ENCODE measurements at places on chromosomes 12 and 14.

- DNase-seq, result no peak
Measured at GRCh38 chr12:107444771-107445170, 240.8 kb upstream of the PWP1 start.

GRCh38 chr14:76781648-76782051 is 20.4 kb downstream of the VASH1 start:
- DNase-seq, result no peak

- DNase-seq, result no peak
Measured at GRCh38 chr14:86237733-86238132, 707.8 kb downstream of the FLRT2 start.

- no peak for DNase-seq
Measured at GRCh38 chr12:67534046-67534445, 114.5 kb upstream of the DYRK2 start.

DNA sequence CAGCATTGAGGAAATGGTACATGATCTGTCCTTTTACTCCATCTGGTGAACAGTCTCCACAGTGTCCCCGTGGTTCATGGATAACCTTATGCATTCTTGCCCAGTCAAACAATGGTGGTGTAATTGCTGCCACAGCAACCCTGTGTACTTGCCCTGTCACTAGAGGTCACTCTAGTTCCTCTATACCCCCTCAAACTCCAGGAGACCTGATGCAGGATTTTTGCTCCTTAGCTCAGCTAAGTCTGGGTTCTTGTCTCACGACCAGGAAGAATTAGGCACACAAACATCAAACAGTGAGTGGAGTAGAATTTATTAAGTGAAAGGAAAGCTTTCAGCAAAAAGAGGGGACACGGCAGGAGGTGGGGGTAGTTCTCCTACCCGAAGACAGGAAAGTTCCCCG is 24.7 kb upstream of the EEA1 start:
- peak; percentile 6 for DNase-seq

DNA sequence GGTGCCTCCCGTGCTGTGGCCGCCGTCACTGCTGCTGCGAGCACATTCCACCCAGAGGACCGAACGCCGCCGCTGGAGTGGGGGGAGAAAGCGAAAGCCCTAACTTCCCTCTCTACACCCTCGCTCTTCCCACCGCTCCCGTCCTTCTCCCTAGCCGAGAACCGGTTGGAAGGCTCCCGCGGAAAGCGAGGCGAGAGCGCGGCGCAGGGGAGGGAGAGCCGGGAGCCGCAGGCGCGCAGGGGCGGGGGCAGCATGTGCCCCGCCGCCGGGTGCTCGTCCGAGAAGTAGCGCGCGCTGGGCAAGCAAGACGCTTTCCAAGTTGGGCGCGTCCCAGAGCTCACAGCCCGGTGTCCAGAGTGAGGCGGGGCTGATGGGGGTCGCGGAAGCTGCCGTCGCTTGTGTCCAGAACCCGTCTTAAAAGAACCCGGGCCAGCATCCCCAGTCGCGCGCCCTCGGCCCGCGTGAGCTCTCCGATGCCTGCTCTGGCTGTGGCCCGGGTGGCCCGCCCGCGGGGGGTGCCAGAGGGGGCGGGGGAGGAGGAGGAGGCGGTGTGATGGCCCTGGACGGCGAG is at the start of gene TRHDE:
Gene TRHDE (plus strand): TSS at position 280 of the 571 bp plus-strand sequence. CDS start 274 bp downstream, at position 554.
- DNase-seq, result peak; percentile 12

DNA sequence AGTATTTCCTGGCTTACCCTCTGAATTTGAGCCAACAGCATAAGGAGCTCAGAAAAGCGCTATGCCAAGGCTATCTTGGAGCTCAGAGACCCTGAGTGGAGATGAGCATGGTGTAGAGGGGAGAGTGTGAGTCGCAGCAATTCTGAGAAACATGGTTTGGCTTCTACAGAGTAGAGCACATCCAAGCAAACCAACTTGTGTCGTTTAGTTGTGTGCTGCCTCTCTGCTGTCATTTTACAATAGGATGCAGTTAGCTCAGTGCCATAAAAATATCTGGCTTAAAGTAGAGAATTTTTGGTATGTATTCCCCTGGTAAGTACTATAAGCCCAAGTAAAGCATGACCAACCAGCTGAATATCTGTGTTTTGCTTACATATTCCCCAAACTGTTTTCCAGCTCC is 249.2 kb downstream of the TRHDE start:
- DNase-seq, result no peak

GRCh38 chr12:96098631-96099030 is 63.2 kb upstream of the LTA4H start:
- DNase-seq, result no peak

DNA sequence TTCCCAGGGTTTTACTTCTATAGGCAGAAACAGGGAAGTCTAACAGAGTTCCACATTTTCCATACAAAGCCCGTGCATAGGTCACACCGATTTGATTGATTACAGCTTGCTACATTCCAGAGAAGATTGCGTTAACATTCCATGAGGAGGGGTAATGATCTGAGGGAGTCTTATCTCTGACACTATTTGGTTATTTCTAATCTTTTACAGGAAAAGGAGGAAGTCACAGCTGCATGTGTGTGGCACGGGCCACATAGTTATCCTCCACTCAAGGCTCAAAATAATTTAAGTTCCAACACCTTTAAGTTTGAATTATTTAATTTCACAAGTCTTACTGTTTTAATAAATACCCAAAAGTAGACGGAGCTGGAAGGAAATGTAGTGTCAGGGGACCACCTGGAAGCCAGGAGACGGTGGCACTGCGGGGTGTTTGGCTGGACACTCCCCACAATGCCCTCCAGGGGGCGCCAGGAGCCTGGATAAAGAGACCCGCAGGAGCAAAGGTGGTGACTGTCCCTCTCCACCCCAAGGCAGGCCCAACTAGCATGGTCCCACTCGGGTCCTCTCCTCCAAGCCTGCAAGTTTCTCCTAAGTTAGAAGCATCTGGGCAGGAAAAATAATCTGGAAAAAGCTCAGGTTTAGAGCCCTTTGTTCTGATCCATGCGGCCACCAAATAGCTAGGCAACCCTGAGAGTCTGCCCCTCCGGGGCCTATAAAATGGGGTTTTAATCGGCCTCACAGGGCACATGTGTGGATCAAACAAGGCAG is 20.2 kb downstream of the KRT8 start:
- peak; percentile 57 for DNase-seq

DNA sequence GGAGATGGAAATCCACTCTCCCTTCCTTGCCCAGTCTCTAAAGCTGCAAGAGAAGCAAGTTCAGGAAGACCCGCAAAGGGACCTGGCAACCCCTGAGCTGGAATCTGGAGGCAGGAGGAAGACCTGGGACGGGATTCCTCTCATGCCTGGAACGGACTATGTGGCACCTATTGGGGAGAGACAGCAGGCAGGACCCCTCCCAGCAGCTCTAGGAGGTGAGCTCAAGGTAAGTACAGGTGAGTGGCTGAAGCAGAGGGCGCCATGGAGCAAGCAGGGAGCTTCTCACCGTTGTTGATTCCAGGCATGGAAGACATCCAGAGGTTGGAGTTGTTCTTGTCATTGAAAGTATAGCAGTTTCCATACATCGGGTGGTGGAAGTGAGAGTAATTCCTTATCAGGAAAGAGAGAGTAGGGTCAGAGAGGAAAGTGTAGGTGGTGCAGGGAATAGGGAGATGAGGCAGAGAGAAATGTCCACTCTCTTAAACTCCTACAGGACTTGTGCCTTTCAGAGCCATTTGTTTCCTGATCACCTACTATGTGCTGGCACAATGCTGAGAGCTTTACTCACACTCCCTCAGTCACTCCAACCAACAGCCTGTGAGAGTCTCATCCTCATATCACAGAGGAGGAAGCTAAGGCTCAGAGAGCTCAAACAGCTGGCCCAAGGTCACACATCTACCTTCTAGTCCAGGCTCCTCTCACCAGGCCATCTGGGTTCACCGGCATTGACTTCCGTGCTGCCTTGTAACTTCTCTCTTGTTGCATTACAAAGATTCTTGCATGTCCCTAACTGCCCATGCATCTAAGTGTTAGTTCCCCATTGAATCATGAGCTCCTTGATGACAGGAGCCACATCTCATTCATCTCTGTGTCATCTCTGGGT is 13.9 kb upstream of the TNFRSF1A start:
- peak; percentile 91 for DNase-seq

DNA sequence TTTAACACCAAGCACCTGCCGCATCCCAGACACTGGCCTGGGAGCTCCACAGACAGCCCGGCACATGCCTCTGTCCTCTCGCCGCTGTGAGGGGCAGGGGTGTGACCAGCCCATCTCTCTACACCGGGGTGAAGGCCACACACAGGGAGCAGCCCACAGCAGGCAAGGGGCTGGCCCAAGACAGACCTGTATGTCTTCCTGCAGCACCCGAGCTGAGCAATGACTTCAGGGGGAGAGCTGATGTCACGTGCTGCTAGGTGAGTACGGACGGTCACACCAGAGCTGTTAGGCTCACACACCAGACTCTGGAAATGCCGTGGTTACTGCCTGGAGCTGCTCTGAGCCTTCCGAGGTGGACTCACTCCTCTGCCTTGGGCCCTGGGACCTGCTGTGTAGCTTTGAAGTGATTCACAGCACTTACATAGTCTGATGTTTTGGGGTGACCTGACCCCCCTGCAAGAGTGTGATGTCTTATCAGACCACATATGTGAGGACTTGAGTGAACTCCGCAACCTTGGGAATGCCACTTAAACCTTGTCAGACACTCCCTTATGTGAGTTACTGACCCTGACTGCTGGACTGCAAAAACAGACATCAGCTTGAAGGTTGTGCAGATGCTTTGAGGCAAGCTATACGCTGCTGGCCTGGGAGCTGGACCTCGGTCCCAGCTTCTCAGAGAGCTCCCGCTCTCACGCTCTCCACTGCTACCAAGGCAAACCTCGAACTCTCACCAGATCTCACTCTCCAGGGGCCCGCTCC is 1.8 kb downstream of the XRCC3 start:
- no peak for DNase-seq

Data from inflammatory macrophage treated with lipopolysaccharide for 4 hours (primary cell).